ENCODE measurements at places on chromosomes 4 and X.

GRCh38 chr4:93436000-93436626 lies 392.4 kb upstream of the ATOH1 start:
- no peak for DNase-seq

DNA sequence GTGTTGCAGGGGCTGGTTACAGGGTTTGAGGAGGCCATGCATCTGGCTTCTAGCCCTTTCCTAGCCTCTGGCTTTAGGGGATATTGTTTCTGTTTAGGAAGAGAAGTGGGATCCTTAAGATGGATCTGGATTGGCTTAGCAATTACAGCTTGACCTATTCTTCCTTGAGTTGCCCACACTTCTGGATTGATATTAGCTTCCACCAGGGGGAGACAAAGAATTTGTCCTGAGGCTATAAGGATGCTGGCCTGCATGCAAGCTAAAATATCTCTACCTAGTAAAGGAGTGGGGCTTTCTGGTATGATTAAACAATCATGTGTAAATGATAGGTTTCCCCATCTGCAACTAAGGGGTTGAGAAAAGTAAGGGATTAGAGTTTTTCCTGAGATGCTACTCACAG lies 117.2 kb downstream of the TEX13C start:
- peak; percentile 8 for DNase-seq

GRCh38 chrX:24767557-24767956 lies 73.8 kb downstream of the POLA1 start:
- DNase-seq: no peak

DNA sequence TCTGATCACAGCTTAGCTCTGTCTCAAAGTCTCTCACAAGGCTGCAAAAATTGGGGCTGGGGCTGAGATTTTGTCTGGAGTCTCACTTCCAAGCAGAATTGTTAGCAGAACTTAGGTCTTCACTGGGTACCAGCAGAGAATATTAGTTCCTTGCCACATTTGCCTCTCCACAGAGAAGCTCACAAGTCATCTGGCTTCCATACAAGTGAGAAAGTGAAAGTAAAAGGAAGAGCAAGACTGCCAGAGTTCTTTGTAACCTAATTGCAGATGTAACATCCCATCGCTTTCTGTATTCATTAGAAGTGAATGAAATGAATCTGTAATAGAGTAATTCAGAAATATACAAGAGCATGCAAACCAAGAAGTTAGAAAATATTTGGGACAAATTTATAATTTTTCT lies 624.1 kb upstream of the GNPDA2 start:
- no peak for DNase-seq

GRCh38 chrX:48558271-48558670 lies 16.0 kb upstream of the RBM3 start:
- peak; percentile 1 for DNase-seq

DNA sequence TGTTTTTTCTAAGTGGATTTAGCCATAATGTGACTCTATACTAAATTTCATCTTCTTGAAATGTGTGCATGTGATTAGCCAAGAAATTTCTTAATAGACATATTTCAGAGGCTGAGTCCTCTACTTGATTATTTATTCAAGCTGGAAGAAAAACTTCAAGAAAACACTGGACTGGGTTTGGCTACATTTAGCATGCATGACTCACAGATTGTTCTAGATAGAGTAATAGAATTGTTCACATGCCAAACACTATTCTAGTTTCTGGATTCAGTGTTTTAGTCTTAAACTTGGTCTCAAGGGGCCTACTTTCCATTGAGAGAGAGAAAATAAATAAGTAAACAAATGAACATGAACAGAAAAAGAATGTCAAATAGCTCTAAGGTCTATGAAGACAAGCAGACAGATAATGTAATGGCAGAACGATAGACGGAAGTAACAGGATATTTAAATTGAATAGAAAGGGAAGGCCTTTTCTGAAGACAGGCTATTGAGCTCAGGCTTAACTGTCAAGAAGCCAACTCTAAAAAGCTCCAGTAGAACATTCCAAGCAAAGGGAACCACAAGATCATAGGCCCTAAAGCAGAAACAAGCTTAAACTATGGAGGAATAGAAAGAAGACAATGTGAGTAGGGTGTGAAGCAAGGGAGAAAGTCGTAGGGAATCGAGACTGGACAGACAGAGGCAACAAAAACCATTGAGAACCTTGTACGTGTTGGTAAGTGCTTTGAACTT lies 104.6 kb downstream of the TMEM144 start:
- no peak for DNase-seq

DNA sequence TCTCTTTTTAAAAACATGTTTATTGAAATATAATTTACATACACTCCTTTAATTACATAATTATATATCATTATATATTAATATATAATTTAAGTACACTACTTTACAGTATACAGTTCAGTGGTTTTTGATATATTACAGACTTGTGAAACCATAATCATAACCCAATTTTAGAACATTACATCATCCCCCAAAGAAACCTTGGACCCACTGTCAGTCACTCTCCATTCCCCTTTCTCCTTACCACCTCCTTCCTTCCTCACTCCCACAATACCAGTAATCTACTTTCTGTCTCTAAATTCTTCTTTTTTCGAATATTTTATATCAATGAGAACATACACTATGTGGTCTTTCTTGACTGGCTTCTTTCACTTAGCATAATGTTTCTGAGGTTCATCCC lies 17.9 kb upstream of the EXOSC9 start:
- DNase-seq: no peak

DNA sequence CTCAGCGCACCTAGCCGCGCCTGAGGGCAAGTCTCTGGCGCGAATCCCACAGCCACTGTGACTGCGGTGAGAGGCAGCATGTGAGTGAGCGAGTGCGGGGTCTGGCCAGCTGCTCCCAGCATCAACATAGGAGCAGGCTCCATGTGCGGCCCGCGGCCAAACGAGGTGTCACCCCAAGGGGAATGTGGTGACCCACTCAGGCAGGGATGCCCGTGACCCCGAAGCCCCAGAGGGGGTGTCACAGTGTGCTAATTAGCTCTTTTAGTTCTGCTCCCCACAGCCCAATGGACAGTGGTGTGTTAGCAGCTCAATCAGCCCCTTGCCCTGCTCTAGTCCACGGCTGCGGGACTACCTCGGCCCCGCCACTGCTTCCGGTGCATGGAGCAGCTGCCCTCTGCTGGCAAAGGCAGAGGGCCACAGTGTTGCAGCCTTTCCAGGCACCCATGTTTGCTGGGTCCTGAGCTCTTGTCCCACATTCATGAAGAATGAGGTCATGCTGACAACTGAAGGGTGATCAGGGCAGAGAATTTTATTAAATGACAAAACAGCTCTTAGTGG lies 61.4 kb downstream of the AGA start:
- DNase-seq: no peak

- no peak for DNase-seq
Measured at GRCh38 chrX:45623266-45623665, 422.6 kb upstream of the DIPK2B start.

DNA sequence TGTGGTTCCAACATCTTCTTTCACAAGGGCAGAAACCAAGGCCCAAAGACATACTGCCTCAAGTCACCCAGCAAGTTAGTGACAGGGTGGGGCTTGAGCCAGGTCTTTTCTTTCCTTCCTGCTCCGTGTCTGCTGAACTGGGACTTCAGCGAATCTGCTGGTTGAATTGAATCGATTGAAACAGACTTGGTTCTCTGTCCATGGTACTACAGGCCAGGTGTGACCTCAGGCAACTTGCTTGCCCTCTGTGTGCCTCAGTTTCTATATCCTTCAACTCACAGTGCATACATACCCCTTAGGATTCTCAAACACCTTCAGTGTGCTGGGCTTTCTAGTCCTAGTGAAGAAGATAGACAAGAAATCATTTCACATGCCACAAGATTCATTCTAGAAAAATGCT lies 2.0 kb upstream of the ABLIM2 start:
- DNase-seq: no peak

All from HEK293T (cell line).